Stimulated activated CD8-positive, alpha-beta memory T cell treated with anti-CD3 and anti-CD28 coated beads, Interleukin-2, amount 100 ng/mL, for 1 hour (primary cell): ENCODE measurements at places on chromosomes 5 and 9.

GRCh38 chr9:21796768-21797167 is 5.7 kb upstream of the MTAP start:
- DNase-seq = no peak

DNA sequence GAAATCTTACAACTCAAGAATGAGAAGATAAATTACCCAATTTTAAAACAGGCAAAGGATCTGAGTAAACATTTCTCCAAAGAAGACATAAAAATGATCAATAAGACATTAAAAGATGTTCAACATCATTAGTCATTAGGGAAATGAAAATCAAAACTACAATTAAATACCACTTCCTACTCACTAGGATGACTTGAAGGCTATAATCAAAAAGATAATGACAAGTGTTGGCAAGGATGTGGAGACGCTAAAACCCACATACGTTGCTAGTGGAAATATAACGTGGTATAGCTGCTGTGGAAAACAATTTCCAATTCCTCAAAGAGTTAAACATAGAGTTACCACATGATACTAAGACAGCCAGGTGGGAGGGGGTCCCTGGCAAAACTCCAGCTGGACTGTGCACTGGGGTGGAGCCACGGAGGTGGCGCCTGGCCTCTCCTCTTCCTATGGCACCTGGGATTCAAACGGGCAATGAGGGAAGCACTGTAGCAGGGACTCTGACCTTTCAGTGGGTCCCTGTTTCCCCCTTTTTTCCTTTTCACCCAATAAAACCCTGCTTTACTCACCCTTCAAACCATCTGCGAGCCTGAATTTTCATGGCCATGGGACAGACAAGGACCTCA is 5.9 kb downstream of the ARSB start:
- DNase-seq = no peak

- DNase-seq = no peak
Observed at GRCh38 chr5:161740433-161740832, 54.9 kb downstream of the GABRA6 start.

DNA sequence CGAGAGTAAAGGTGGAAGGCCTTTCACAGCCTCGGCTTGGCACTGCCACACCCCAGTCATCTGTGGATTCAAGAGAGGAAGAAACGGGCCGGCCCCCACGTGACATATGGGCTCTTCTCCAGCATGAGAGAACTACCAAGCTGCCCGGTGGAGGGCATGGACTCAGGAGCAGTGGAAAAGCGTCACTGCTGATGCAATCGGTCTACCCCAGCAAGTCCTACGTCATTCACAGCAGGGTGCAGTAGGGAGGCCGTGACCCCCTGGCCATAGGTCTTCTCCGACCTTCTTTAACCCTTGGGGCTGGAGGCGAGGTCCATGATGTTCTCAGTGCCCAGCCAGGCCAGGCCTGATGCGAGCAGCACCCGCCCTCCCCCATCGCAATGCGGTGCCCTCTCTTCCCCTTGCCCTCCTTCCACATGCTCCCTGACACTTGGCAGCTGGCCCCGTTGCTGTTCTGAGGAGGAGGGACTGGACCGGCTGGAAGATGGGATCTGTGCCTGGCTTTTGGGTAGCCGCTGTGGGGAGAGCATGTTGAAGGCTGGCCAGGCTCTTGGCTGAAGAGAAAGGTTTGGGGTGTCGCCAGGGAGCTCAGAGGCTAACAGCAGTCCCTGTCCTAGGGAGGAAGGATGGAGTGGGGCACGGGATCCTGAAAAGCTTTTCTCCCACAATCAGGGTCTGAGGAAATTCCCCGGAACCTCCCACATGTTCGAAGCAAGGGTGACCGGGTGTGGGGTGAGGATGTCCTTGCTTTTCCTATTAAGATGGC is 89.8 kb downstream of the LIFR start:
- no peak for DNase-seq

DNA sequence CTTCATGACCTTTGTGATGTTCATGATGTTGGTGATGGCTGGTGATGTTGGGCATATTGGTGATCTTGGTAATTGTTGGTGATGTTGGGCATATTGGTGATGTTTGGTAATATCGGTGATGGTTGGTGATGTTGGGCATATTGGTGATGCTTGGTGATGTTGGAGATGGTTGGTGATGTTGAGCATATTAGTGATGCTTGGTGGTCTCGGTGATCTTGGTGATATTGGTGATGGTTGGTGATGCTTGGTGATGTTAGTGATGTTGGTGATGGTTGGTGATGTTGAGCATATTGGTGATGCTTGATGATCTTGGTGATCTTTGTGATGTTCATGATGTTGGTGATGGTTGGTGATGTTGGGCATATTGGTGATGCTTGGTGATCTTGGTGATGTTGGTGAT is 73.8 kb downstream of the IRX2 start:
- no peak for DNase-seq
